ENCODE measurements at places on chromosomes 1 and 21. TPM values are rescaled to one million over a fixed set of nuclear protein-coding genes. Genes with fewer than 3 reads are reported as not detected.

DNA sequence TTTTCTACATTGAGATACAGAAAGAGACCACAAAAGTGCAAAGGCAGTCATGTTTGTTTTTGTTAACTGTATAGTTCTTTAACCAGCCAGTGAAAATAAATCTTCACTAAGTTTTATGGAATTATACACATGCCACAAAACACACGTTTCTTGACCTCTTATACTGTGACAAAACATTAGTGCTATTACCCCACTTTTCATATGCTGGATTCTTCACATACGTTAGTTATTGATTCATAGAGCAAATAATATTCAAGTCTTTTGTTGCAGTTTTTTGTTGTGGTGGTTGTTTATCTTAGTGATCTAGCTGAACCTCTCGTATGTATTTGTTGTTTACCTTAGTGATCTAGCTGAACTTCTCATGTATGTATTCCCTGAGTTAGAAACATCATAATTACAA lies 28.0 kb downstream of the LYPLAL1 start:
- DNase-seq = no peak

- no peak for DNase-seq
These were observed 10.9 kb downstream of the ADAMTS1 start for GRCh38 chr21:26834181-26834905.

- no peak for DNase-seq
These were observed 198.6 kb upstream of the JUN start for GRCh38 chr1:58982259-58982998.

- DNase-seq = no peak
These were observed 647.2 kb upstream of the CXADR start for GRCh38 chr21:16865632-16866031.

- DNase-seq = no peak
These were observed 521.1 kb upstream of the BEND5 start for GRCh38 chr1:49297783-49298182.

GRCh38 chr1:62407398-62408009 lies 29.3 kb upstream of the USP1 start:
- DNase-seq = peak; percentile 58

GRCh38 chr1:223188618-223189356 lies 45.7 kb upstream of the TLR5 start:
- no peak for DNase-seq

- no peak for DNase-seq
These were observed 150.3 kb downstream of the PTGER3 start for GRCh38 chr1:70897273-70897672.

DNA sequence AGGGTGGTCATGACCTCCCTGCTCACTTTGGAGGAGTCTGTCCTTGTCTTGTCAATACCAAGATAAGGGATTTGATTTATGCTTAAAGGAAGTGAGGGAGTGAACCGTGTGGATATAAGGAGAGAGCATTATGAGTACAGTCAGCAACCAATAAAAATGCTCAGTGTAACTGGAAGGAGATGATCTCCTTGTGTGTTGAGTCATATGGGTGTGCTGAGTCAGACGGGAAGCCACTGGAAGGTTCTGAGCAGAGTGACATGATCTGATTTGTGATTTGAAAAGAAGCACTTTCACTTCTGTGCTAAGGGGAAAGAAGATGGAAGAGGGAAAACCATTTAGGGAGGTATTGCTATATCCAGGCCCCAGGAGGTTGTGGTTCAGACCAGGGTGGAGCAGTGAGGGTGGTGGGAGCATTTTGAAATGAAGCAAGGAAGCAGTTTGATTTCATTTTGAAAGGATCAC lies 2.5 kb upstream of the BCL10 start:
- no peak for DNase-seq

GRCh38 chr1:171901245-171901644 lies 59.9 kb downstream of the DNM3 start:
- no peak for DNase-seq

GRCh38 chr1:89259283-89259971 lies 13.2 kb downstream of the GBP5 start:
- DNase-seq = no peak

The NUP133 gene
- polyA plus RNA-seq = 49.0 TPM

The CHRNB2 gene
- polyA plus RNA-seq = 0.56 TPM

The RGS13 gene
- not detected for polyA plus RNA-seq

The AIM2 gene
- polyA plus RNA-seq = not detected
